Right lobe of liver (tissue), 6 donors: ENCODE measurements at places on chromosomes 16 and 17. TPM values are rescaled to one million over a fixed set of nuclear protein-coding genes. Genes with fewer than 3 reads are reported as not detected.

RTN4RL1 gene
- total RNA-seq = 2.1 TPM

ABCC6 gene
- total RNA-seq = 55.1 TPM

- H3K27me3 ChIP-seq = no peaks in the 10 kb centered on the region
- H3K27ac ChIP-seq = no peak overlapping the region
- no peaks in the 10 kb centered on the region for H3K36me3 ChIP-seq
These were observed 324.1 kb upstream of the GOT2 start for GRCh38 chr16:59058250-59058649.

CCDC78 gene
- not detected for total RNA-seq

- H3K27ac ChIP-seq = no peak overlapping the region
- no peaks in the 10 kb centered on the region for H3K36me3 ChIP-seq
- DNase-seq = no peak
- H3K27me3 ChIP-seq = no peaks in the 10 kb centered on the region
- H3K4me3 ChIP-seq = no peak overlapping the region
These were observed 28.8 kb downstream of the SYT17 start for GRCh38 chr16:19196871-19197270.

TBKBP1 gene
- total RNA-seq = 2.5 TPM

DNA sequence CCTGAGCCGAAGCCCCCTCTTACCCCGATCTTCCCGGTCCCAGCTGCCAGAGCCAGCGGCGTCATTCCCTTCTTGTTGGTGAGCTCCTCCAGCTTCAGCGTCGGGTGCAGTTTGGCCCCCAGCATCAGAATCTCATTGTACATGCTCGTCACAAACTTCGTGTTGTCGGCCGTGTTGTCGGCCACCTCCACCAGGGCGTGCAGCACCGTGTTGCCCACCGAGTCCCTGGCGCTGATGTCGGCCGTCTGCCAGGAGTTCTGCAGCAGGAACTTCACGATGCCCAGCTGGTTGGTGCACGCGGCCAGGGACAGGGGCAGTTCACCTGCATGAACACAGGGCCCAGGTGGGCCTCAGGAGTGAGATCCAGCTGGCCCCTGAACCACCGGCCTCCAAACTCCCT, 19.4 kb downstream of the TRPV1 start:
- DNase-seq = no peak
- H3K4me3 ChIP-seq = no peak overlapping the region
- H3K36me3 ChIP-seq = no peaks in the 10 kb centered on the region
- no peaks in the 10 kb centered on the region for H3K4me1 ChIP-seq
- no peaks in the 10 kb centered on the region for H3K27me3 ChIP-seq

DNA sequence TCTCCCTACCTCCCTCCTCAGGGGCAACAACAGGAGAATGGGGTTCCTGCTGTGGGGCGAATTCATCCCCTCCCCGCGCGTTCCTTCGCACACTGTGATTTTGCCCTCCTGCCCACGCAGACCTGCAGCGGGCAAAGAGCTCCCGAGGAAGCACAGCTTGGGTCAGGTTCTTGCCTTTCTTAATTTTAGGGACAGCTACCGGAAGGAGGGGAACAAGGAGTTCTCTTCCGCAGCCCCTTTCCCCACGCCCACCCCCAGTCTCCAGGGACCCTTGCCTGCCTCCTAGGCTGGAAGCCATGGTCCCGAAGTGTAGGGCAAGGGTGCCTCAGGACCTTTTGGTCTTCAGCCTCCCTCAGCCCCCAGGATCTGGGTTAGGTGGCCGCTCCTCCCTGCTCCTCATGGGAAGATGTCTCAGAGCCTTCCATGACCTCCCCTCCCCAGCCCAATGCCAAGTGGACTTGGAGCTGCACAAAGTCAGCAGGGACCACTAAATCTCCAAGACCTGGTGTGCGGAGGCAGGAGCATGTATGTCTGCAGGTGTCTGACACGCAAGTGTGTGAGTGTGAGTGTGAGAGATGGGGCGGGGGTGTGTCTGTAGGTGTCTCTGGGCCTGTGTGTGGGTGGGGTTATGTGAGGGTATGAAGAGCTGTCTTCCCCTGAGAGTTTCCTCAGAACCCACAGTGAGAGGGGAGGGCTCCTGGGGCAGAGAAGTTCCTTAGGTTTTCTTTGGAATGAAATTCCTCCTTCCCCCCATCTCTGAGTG, 5.9 kb upstream of the LASP1NB start:
- H3K36me3 ChIP-seq = peaks cover 15% of the 10 kb centered on the region
- H3K4me3 ChIP-seq = no peak overlapping the region
- no peaks in the 10 kb centered on the region for H3K27me3 ChIP-seq
- no peak for DNase-seq

GRCh38 chr17:7094652-7095019, 14.6 kb upstream of the CLEC10A start:
- no peak overlapping the region for H3K4me3 ChIP-seq
- no peaks in the 10 kb centered on the region for H3K4me1 ChIP-seq
- H3K27me3 ChIP-seq = no peaks in the 10 kb centered on the region
- no peak for DNase-seq
- H3K27ac ChIP-seq = no peak overlapping the region
- H3K36me3 ChIP-seq = peaks cover 6% of the 10 kb centered on the region
